CD8-positive, alpha-beta T cell (primary cell): ENCODE measurements at places on chromosomes 7 and 10. TPM values are rescaled to one million over a fixed set of nuclear protein-coding genes. Genes with fewer than 3 reads are reported as not detected.

The EVX1 gene
- total RNA-seq: 0.24 TPM

GRCh38 chr7:107938456-107939250 lies 47.7 kb downstream of the DLD start:
- no peak for DNase-seq

DNA sequence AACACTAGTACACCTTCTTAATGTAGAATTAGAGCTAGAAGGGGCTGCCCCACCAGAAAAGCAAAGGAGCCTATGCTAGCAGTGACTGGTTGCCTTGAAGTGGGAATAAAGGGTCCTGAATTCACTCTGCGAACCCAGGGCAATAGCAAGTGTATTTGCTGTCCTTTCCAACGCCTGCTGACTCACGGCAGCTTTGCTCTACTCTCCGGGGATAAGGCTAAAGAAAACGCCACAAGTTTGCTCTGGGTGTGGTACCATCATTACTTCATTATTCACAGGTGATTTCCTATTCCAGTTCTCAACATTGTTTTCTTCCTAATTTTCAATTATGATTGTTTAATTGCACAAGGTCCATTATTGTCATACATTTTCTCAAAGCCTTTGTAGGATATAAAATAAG lies 220.5 kb upstream of the AOAH start:
- no peak for DNase-seq

- no peak for DNase-seq
These were observed 137.9 kb upstream of the SH2B2 start for GRCh38 chr7:102148799-102149198.

The HTR5A gene
- not detected for total RNA-seq
